Naive thymus-derived CD8-positive, alpha-beta T cell (primary cell): ENCODE measurements at places on chromosomes 6 and 20. TPM values are rescaled to one million over a fixed set of nuclear protein-coding genes. Genes with fewer than 3 reads are reported as not detected.
A peak's percentile ranks its signal among the peaks of the same experiment; 100 is the strongest.

DNA sequence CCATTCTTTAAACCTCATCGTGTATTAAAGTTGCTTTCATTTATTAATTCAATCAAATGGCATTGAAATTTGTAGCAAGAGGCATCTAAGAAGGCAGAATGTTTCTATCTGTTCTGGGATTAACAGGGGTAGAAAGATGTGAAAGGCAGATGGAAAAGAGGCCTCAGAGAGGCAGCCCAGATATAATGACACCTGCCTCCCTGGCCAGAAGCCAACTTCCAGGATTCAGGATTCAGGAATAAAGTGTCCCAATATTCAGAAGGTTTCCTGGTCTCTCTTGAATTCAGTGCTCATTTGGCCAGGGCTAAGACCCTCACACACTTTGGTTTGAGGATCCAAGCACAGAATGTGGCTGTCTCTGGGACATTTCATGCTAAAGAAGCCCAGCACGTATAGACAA lies 39.9 kb downstream of the HLA-B start:
- H3K4me3 ChIP-seq: no peak overlapping the region
- H3K36me3 ChIP-seq: no peaks in the 10 kb centered on the region
- no peak for DNase-seq
- no peaks in the 10 kb centered on the region for H3K4me1 ChIP-seq
- peaks cover 11% of the 10 kb centered on the region for H3K27me3 ChIP-seq
- H3K27ac ChIP-seq: no peak overlapping the region

- peak overlapping the region; percentile 55 for H3K4me3 ChIP-seq
- H3K27ac ChIP-seq: peak overlapping the region; percentile 65
- no peaks in the 10 kb centered on the region for H3K27me3 ChIP-seq
- peaks cover 42% of the 10 kb centered on the region for H3K4me1 ChIP-seq
- no peak for DNase-seq
Observed at GRCh38 chr6:149094156-149094555, 223.4 kb upstream of the TAB2 start.

GRCh38 chr6:56146086-56146485 lies 101.3 kb downstream of the COL21A1 start:
- no peak for DNase-seq
- H3K4me1 ChIP-seq: no peaks in the 10 kb centered on the region
- H3K27ac ChIP-seq: no peak overlapping the region
- H3K27me3 ChIP-seq: no peaks in the 10 kb centered on the region

DNA sequence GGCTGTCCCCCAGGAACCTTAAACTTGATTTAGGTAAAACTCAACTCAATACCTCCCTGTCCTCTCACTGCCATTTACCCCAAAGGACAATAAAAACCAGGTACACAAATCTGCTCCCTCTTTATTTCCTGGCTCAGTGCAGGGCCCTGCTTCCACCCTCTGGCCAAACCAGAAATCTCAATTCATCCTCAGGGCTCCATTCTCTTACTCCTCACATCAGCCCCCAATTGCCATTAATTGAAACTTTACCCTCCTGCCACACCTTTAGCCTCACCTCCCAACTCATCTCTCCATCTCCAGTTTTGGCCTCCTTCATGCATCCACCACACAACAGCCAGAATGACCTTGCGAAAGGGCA lies 10.5 kb downstream of the ZBTB2 start:
- no peak for DNase-seq
- H3K4me1 ChIP-seq: peaks cover 75% of the 10 kb centered on the region
- H3K36me3 ChIP-seq: no peaks in the 10 kb centered on the region
- peak overlapping the region; percentile 93 for H3K4me3 ChIP-seq
- H3K27me3 ChIP-seq: no peaks in the 10 kb centered on the region

DNA sequence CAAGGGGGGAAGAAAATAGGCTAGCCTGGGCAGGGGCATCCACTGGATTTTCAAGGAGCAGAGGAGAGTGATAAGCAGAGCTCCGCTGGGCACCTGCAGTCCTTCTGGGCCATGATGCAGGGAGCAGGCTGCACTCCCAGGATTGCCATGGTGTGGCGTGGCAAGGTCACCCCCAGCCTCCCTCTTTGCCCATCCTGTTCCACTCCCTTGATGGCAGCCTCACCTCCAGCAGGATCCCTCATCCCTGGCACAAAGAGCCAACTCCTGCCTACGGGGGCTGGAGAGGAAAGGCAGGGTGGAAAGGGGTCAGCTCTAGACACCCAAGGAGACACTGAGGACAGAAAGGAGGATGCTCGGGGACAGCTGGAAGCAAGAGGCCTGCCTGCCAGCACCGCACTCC lies 22.4 kb upstream of the MYMX start:
- H3K36me3 ChIP-seq: no peaks in the 10 kb centered on the region
- DNase-seq: no peak
- H3K27ac ChIP-seq: no peak overlapping the region
- peaks cover 6% of the 10 kb centered on the region for H3K4me1 ChIP-seq
- H3K27me3 ChIP-seq: peaks cover 9% of the 10 kb centered on the region

- no peaks in the 10 kb centered on the region for H3K4me1 ChIP-seq
- H3K4me3 ChIP-seq: no peak overlapping the region
- H3K27me3 ChIP-seq: no peaks in the 10 kb centered on the region
- no peak for DNase-seq
- no peaks in the 10 kb centered on the region for H3K36me3 ChIP-seq
Observed at GRCh38 chr6:14436592-14437132, 319.1 kb downstream of the CD83 start.

OR12D3 gene
- polyA plus RNA-seq: not detected

GTSF1L gene
- polyA plus RNA-seq: 0.25 TPM

SYNGAP1 gene
- 0.38 TPM for polyA plus RNA-seq
